ENCODE measurements at places on chromosomes 3 and 15. TPM values are rescaled to one million over a fixed set of nuclear protein-coding genes. Genes with fewer than 3 reads are reported as not detected.

The ANKRD63 gene
- 0.23 TPM for total RNA-seq

The TMCO5A gene
- not detected for total RNA-seq

The CCR9 gene
- total RNA-seq, result not detected

The SEMA5B gene
- total RNA-seq, result not detected

The TMOD2 gene
- total RNA-seq, result 9.5 TPM

The IGSF10 gene
- total RNA-seq, result not detected

The ADCY5 gene
- not detected for total RNA-seq

The CHL1 gene
- not detected for total RNA-seq

The TMEM207 gene
- not detected for total RNA-seq

The GABRB3 gene
- total RNA-seq, result 0.07 TPM

The APOD gene
- not detected for total RNA-seq

The SPESP1 gene
- total RNA-seq, result 1.0 TPM

The CACNA2D3 gene
- total RNA-seq, result not detected

The SLC51B gene
- total RNA-seq, result not detected

The IL1RAP gene
- total RNA-seq, result 8.9 TPM

The ZPLD1 gene
- not detected for total RNA-seq

The TIMMDC1 gene
- 66.1 TPM for total RNA-seq

The DUOXA2 gene
- total RNA-seq, result not detected

The CLEC3B gene
- total RNA-seq, result 0.33 TPM

The CLDN18 gene
- not detected for total RNA-seq
